ENCODE measurements at places on chromosomes 4 and X.

DNA sequence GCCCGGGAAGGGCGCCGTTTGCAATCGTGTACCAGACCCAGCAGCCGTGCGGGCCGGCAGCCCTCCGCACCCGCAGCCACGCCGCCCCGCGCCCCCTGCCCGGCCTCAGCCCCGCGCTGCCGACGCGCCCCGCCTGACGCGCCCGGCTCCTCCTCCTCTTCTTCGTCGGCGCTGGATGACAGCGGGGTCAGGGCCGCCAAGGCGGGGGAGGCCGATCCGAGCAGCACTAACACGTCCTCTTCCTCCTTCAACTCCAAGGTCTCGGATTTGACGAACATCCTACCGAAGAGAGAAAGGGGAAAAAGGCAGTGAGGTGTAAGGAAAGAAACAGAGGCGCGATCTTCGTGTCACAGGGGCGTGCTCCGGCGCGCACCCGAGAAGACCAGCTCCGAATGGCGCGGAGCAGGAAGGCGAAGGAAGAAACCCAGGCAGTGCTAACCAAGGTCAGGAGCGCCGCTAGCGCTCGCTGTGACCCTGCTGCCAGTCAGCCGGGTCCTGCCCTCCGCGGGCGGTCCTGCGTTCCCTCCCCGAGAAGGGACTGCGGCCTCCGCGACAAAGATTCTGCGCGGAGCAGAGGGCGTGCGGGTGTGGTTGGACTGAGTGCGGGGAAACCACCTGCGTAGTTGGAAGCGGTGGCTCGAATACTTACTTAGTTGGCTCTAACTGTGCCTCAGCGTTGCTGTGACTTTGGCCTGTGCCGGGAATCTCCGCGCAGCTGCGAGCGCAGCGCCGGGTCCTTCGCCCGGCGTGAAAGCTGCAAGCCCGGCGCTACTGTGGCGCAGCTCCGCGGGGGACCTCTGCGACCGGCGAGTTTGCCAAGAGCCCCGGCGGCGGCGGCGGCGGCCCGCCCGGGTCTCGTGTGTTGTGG, 548 bp downstream of the NEUROG2 start:
- DNase-seq: peak; percentile 47

DNA sequence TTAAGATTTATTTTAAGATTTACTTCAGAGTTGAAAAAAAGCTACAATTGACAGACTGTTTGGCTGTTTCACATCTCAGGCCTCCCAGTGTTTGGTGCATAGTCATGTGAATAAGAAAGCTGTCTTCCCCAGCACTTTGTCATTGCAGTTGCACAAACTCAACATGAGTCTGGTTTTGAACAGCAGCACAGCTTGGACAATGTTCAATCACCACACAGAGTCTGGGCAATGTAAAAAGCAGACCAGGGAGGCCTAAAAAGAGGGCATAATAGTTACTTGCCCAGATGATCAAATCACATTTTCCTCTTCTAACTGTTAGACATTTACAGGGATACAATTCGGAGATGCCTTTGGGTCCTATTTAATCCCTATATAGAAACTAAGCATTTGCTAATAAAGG, 1055.0 kb downstream of the RPA4 start:
- DNase-seq: no peak

DNA sequence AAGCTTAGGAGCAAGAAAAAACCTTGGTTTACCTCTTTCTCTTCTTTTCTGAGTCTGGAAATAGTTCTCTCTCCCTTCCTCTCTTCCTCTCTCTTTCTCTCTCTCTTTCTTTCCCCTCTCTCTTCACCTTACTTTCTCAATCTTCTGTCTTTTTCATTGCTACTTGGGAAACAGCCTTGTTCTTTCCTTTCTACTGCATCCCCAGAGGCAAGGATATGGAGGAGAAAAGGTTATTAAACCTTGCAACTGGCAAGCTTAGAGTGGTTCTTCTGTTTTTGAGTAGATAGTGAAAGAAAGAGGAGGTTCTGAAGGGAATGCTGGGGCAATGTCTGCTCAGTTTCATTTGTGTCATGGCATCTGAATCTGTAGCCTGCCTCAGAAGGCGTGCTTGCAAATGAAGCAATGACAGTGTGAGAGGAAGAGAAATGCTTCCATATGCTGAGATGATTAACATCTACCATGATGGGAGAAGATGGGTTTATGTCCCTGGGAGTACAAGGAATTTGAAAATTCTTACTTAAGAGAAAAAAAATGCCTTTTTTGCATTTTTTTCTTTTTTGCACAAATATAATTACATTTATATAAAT, 190.6 kb downstream of the CEP135 start:
- no peak for DNase-seq

DNA sequence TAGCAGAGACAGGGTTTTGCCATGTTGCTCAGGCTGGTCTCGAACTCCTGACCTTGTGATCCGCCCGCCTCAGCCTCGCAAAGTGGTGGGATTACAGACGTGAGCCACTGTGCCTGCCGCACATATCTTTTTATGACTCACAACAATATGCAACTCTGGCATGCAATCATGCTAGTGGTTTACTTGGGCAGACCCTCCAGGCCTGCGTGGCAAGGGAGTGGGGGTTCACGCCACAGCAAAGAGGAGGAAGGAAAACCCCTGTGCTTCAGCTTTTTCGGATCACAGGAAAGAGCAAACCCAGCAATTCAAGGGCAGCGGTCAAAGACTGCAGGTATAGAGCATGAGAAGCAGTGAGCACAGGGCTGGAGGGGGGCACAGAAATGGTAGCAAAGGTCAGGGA, 48.3 kb upstream of the CD99 start:
- no peak for DNase-seq

DNA sequence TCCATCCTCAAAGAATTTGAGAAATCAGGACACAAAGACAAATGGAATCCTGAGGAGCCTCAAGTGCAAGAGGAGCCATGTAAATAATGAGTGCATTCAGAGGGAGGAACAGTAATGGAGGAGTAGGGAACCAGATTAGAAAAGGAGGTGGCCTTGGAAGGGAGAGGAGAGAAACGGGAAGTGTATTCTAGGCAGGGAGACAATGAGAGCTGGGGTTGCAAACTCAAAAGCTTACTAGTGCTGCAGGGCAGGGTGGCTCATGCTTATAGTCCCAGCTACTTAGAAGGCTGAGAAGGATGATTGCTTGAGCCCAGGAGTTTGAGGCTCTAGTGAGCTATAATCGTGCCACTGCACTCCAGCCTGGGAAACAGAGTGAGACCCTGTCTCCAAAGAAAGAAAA, 113.2 kb upstream of the LSM6 start:
- no peak for DNase-seq

DNA sequence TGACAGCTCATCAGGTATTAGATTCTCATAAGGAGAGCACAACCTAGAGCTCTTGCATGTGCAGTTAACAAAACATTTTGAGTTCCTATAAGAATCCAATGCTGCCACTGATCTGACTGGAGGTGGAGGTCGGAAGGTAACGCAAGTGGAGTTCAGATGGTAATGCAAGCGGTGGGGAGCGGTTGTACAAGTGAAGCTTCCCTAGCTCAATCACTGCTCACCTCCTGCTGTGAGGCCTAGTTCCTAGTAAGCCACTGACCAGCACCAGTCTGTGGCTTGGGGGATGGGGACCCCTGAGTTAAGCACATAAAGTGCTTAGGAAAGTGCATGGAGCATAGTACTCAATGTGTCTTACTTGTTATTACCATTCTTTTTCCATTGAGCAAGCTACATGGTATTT, 983.2 kb upstream of the IGFBP7 start:
- DNase-seq: no peak

- DNase-seq: peak; percentile 1
These were observed 833.6 kb upstream of the AGA start for GRCh38 chr4:178275671-178276360.

GRCh38 chr4:140154572-140154891, 548 bp upstream of the MAML3 start:
- no peak for DNase-seq

DNA sequence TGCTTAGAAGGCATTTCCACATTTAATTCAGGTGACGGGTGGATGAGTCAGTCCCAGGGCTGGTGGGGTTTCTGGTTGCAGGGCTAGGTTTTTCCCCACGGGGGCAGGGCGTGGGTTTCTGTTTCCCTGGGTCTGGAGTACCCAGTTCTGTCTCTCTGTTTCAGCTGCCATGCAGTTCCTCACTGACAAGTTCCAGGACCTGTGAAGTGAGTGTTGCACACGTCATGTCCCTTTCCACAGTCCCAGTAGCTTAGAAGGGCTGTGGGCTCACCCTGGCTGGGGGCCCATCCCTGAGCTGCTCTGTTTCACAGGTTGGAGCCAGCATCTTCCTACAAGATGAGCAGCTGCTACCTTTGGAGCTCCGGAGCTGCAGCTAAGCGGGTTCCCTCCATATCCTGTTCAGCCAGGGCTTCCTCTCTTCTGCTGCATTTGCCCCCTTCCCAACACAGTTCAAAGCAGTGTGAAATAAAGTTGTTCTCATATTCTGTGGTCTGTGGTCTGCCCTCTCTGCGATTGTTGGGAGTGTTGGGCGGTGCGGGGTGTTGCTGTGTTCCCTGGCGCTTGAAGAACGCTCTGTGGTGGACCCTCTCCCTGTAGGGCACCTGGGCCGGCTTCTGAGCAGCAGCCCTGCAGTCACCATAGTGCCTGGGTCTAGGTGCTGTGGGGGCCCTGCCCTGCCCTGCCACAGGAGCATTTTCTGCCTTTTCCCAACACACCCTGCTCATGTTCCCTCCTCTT, 3.9 kb downstream of the LOC101059915 start:
- DNase-seq: no peak

DNA sequence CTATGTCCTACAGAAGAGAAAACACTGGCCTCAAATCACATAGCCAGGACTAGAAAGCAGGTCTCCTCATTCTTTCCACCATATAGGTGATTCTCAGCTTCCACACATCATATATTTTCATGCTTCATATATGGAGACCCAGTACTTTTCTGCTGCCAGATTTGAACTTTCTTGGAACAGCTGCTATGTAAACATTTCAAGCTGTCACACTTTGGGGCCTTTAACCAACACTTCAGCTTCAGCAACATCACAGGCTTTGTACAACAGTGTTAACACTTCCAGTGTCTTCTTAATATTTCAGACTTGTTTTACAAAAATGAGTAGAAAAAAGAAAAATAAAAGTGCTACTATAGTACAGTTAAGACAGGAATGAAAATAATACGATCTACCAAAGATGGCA, 12.6 kb downstream of the SH3RF1 start:
- no peak for DNase-seq

DNA sequence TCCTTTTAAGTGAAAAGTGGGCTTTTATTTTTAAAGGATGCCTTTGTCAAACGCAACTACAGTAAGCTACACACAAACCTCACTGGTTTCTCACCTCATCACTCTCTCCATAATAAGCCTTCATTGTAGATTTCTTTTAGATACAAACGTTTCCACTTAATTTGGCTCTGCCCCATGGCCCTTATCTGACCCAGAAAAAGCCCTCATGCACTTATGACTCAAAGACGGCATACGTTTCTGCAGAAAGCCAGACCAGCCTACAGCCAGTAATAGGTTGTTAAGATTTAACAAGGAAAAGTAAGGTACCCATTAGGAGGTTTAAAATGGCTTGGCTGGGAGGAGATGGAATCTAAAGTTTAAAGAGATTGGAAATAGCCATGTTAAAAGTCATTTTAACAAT, 914.6 kb upstream of the INTU start:
- DNase-seq: no peak

DNA sequence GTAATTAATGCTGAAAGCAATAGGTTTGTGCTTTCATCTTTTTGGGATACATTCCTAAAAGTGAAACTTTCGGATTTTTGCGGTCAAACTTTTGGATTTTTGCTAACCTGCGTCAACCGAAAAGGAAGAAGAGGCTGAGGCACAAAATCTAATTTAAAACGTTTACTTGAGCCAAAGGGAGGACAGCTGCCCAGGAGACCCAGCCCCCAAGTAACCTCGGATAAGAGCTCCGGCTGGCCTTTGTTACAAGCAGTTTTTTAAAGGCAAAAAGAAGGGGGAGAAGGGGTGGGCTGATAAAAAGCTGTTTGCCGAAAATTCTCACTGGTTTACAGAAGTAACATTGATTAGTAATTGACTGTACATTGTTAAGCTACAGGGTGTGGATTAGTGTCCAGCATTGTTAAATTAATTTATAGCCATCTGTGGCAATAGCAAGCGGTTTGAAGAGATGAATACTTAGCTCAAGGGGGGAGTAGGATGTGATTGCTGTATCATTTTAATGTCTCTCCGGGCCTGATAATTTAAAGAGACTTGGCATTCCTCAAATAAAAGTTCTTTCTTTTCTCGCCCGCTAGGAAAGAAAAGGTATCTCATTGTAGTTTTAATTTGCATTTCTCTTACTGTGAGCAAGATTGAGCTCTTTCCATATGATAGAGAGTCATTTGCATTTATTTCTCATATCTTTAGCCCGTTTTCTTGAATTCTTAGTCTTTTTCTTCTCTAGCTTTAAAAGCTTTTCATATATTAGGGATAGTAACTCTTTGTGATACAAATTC, 59.1 kb upstream of the USP9X start:
- no peak for DNase-seq

DNA sequence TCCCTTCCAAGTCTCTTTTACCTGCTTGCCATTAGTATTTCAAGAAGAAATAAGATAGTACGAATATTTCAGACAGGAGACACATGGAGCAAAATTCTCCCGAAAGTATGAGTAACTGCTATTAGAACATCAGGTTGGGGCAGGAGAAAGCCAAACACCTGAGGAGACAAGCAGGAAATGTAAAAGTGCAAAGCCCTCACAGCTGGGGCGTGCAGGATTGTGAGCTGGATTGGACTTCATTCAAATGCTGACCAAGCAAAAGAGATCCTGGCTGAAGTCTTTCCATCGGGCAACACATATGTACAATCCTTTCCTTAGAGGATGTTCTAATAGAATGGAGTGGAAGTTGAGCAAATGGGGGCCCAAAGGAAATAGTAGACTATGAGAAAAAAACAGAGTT, 76.8 kb downstream of the DTHD1 start:
- DNase-seq: no peak

DNA sequence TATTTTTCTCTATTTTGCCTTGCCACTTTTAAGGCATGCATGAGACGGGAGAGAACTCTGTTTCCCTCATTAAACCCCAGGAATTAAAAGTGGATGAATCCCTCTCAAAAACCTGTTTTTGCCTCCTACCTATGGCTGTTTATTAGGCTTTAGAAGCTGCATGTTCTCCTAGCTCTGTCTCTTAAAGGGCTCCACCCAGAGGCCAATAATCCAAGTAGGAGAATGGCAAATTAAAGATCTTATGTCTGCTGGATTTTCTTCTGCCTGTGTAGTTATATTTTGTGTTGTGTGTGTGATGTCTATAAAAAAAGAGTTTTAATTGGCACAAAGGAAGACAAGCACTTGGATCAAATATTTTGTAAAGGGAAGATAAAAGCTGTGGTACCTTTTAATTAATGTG, 32.4 kb downstream of the MAGEC1 start:
- no peak for DNase-seq
